ENCODE measurements at places on chromosomes 2 and 18.

GRCh38 chr2:86464652-86465051, 23.5 kb downstream of the KDM3A start:
- no peak for DNase-seq

- no peak for DNase-seq
Observed at GRCh38 chr18:23265682-23266399, 130.6 kb downstream of the CABLES1 start.

DNA sequence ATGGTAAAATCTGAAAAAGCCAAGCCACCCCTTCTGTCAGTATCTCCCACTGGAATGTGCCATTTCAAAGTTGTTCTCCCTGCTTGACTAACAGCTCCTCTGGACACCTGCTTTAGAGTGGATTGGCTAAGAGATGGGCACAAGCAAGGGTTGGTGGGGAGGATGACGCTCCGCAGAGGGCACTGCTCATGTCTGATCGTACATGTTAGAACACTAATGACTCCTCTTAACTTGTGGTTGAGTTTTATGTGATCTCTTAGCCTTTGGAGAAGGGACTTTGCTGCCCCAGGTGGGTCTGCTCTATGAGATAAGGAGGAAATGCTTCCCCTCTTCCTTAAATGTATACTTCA, 8.2 kb upstream of the KIAA2012 start:
- DNase-seq: no peak

GRCh38 chr2:15634846-15635490, 43.3 kb downstream of the DDX1 start:
- no peak for DNase-seq

DNA sequence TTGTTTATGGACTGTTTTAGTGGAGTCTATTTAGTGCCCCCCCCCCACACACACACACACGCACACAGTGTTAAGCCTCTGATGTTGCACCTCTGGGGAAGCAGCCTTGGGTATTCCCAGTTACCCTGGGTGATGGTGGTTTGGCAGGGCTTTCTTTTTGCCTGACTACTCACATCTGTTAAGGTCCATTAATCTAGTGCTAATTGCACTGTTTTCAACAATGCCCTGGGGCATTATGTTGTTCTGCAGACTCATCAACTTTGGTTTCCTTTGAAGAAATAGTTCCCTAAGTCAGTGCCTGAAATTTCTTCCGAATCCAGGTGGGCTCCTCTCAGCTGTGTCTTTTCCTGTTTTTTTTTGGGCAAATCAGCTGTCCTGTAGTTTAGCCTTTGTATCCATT, 34.7 kb downstream of the SPOPL start:
- DNase-seq: no peak

DNA sequence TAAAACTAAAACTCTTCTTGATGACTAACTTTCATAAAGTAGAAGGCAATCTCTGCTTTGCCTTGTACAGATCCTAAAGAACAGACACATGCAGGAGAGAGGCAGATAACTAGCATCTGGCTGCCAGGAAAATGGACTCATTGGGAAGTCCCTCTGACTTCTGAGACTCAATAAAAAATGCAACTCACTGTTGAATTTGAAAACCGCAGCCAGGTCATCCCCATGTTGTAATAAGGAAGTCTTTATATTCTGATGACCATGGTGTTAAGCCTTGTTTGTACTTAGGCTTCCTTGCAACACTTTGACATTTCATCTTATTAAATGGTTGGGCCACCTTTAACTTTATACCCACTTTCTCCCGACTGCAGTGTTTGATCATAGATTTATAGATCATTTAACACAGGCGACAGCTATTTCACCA, 375.1 kb upstream of the KCNH7 start:
- DNase-seq: peak; percentile 21

DNA sequence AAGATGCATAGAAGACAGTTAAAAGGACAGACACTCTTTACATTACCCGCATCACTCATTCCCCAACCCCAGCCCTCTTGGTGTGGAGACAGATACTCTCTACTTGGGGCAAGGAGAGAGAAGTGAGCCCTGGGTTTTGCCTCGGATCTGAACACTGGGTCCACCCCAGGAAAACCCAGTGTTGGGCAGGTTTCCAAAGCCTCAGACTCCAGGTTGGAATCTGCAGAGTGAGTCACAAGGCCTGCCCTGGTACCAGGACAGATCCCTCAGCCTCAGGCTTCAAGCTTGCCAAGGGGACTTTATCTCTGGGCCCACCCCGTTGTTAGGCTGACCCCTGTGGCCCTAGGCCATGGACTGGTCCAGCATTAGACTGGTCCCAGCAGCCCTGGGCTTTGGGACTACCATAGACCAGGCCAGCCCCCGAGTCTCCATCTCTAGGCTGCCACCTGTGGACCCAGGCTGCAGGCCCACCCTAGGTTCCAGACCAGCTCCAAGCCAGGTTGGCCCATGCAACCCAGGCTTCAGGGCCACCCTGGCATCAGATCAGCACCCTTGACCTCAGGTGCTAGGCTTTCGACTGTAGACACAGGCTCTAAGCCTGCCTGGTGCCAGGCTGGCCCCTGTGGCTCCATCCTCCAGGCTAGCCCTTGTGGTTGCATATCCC, 112.8 kb downstream of the GULP1 start:
- no peak for DNase-seq

DNA sequence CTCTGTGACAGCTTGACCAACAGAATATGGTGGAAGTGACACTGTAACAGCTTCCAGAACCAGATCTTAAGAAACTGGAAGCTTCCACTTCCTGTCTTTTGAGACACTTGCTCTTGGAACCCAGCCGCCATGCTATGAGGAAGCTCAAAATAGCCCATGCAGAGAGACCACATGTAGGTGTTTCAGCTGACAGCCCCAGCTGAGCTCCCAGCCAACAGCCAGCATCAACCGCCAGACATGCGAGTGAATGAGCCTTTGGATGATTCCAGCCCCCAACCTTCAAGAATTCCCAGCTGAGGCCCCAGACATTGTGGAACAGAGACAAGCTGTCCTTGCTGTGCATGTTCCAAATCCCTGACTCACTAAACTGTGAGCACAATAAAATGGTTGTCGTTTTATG, 27.9 kb downstream of the ACVR1 start:
- no peak for DNase-seq

DNA sequence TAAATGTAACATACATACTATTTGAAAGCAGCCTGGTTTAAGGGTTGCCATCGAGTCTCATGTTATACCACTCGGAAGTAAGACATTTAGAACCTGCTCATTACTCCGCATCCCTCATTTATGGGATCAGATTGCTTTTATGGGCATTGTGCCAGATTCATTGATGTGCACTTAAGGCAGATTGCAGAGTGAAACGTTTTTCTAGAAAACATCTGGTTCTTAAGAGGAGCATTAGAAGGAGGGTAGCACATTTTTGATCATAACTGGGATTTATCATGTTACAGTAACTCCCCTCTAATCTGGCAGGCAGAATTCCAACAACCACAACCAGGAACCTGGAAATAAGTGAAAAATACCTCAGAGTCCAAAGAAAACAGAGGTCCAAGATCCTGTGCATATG, 74.2 kb upstream of the GALNT3 start:
- no peak for DNase-seq

GRCh38 chr2:213015387-213016165, 135.8 kb downstream of the IKZF2 start:
- DNase-seq: no peak

- DNase-seq: peak; percentile 10
Observed at GRCh38 chr2:164719996-164720941, 99.0 kb upstream of the GRB14 start.

DNA sequence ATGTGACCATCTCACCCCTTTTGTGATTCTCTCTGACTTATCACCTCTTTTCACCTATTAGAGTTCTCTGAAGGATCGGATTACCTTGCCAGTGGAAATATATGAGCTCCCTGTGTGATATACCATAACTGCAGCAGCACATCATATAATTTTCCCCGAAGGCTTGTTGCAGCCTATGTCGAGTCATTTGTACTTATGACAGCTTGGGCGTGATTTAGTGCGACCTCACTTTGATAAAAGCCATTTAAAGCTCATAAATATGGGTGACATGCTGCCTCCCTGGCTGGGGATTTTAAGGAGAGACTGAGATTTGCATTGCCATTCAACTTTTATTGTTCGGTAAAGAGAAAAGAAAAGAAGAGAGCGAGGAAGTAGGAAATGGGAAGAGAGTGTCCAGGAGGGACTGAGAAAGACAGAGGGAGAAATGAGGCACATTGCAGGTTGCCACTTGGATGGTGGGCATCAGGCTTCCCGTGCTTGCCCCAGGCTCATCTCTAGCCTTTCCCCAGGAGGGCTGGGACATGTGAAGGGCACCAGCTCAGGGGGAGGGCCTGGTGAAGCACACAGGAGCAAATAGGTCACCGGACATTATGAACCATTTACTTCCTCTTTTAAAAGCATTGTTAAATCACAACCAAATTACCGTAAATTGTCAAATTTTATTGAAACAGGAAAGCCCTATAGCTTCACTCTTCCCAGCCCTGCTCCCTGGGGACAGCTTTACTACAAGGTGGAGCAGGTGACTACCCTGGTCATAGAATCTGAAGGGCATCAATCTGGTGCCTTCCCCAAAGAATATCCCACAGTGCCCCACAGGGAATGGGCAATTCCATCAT, 161.3 kb downstream of the SETBP1 start:
- no peak for DNase-seq

DNA sequence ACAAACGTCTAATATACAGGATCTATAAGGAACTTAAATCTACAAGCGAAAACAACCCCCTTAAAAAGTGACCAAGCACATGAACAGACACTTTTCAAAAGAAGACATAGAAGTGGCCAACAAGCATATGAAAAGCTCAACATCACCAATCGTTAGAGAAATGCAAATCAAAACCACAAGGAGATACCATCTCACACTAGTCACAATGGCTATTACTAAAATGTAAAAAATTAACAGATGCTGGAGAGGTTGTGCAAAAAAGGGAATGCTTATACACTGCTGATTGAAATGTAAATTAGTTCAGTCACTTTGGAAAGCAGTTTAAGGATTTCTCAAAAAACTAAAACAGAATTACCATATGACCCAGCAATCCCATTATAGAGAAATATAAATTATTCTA, 1148.5 kb upstream of the FAM98A start:
- no peak for DNase-seq

- peak; percentile 57 for DNase-seq
Observed at GRCh38 chr2:58834404-58834803, 593.3 kb upstream of the FANCL start.

DNA sequence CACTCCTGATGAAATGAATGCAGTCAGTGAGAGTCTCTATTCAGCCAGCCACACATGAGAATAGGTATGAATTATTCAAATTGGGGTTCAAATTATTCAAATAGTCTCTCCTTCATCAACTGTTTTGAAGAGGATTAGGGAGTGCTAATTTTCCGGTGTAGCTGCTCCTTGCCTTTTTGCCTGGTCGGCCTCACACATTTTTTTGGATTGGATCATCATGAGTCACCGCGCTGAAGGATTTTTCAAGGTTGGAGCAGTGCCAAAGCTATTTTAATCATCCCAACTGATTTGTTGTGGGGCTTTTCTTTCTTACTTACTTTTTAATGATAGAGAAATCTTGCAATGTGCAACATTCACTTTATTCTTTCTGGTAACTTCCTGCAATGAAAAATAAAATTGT, 2.4 kb upstream of the DTNA start:
- DNase-seq: peak; percentile 49

DNA sequence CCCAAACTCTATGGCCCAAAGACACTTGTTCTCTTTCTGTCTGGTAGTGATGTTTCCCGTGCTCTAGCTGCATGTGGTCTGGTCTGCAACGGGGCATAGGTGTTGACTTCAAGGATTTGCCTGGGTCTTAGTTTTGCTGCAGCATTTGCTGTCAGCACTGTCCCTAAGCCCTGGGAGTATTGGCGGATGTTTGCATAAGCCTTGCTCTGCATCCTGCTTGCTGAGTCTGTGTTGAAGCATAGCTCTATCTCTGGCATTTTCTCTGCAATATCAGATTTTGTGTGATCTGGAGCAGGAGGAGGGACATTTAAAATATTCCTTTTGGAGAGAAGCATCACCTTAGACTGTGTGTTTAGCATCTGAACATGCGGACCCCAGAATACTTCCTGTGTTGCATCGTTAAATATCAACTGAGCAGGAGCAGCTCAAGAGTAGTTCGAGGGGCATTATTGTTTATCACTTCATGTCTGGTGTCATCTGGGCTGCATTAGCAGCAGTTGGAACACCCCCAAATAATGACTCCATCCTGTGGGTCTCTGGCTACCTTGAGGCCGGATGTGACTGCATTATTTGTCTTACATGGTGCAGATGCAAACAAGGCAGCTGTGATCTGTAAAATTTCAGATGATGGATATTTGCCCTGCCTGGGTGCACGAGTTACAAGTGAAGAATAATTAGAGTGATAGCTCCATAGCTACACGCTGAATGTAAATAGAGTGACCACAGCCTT, 231.7 kb downstream of the TRIB2 start:
- no peak for DNase-seq

DNA sequence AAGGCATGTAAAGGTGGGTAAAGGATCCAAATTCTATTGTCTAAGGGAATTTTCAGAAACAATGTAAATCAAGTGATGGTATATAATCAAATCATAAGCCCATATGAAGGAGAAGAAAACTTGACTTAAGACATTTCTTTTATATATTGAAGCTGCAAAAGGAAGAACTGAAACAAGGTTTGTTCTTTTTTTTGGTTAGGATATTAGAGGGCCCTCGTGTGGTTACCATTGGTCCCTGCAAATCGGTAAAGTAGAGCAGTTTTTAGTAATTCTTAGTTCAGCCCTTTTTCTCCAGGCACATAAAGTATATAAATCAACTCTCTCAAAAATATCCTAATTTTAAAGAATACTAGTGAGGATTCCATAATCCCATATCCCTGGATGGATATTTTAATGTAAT, 105.6 kb upstream of the STK17B start:
- no peak for DNase-seq

DNA sequence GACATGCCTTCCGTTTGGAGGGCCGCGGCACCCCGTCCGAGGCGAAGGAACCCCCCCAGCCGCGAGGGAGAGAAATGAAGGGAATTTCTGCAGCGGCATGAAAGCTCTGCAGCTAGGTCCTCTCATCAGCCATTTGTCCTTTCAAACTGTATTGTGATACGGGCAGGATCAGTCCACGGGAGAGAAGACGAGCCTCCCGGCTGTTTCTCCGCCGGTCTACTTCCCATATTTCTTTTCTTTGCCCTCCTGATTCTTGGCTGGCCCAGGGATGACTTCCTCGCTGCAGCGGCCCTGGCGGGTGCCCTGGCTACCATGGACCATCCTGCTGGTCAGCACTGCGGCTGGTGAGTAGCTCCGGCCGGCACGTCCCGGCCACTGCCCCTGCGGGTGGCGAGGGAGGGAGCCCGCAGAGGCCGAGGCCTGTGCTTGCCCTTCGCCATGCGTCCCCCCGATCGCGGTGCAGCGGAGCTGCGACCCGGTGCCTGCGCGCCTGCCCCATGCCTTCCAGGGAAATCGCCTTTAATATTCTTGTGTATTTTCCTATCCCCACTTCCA, 1.2 kb downstream of the BMPR2 start:
- peak; percentile 18 for DNase-seq

All from urothelium cell line (cell line).